8988T (cell line): ENCODE measurements at places on chromosomes 11 and 22.

DNA sequence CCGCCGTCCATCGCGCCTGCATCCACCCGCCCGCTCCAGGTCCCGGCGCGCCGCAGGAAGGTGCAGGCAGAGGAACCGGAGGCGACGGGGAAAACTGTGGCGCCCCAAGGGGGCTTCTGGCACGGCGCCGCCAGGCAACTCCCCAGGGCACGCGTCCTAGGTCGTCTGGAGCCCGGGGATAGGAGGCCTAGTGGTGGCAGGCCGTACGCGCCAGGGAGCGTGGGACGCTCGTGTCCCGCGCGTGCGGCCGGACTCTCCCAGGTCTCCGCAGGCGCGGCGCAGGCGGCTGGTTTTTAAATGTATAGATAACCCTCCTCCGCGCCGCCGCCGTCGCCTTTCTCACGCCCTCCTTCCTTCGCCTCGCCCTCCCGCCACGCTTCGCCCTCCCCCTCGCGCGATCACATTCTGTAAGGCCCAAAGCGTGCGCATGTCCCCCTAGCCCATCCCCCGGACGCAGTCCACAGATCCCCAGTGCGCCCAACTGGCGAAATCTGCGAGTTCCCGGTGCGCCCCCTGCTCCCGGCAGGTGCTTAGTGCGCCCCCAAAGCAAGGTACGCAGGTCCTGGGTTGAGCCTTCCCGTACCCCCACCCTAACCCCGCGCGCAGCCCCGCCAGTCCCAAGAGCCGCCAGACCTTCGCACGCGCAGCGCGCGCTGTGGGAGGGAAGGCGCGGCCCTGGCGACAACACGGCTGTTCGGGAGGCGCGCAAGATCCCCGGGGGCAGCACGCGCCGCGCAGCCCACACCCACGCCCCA is at the start of gene ASCL2:
Gene ASCL2, minus strand, starts transcription at position 267 of the 755 bp plus-strand sequence. Its CDS starts 256 bp downstream, at position 11.
- no peak for DNase-seq

DNA sequence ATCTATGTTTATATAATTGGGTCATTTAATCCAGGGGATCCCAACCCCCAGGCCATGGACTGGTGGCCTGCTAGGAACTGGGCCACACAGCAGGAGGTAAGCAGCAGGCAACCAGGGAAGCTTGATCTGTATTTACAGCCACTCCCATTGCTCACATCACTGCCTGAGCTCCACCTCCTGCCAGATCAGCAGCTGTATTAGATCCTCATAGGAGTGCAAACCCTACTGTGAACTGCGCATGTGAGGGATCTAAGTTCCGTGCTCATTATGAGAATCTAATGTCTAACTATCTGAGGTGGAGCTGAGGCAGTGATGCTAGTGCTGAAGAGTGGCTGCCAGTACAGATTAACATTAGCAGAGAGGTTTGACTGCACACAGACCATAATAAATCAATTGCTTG is 32.8 kb downstream of the MS4A2 start:
- DNase-seq = no peak

- no peak for DNase-seq
Observed at GRCh38 chr22:41654322-41654721, 33.2 kb downstream of the XRCC6 start.

- DNase-seq = no peak
Observed at GRCh38 chr22:17132112-17132511, 11.0 kb upstream of the TMEM121B start.

DNA sequence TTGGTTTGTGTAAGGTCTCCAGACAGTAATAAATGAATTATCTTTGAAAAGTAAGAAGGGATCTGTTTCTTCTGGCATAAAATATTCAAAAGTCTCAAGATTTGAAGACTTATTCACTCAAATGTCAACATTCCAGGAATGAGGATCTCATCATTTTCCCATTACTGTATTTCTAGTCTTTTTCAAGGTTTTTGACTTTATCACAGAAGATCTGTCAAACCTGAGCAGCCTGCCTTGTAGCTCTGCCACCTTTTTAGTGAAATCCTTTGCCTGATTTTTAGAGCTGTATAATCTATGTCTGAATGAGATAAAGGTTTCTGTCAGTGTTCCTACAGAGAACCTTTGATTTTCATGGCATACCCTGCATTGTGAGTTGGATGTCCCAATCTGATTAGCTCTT is 4.0 kb downstream of the OR51F2 start:
- DNase-seq = no peak
